ENCODE measurements at places on chromosomes 4 and X.

DNA sequence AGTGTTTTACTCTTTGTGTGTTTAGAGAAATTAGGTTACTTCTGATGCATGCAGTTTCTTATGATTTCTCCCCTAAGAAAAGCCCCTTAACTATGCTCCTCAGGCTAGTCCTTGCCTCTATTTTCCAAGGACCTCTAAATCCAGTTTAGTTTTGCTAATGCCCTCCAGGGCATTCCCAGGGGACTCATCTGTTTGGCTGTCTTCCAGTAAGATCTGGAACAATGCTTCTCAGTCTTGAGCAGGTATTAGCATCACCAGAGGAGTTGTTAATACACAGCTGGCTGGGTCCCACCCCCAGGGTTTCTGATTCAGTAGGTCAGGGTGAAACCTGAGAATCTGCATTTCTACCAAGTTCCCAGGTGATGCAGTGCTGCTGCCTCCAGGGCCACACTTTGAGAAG, 56.9 kb downstream of the OTC start:
- no peaks in the 10 kb centered on the region for H3K36me3 ChIP-seq
- H3K4me3 ChIP-seq, result no peak overlapping the region
- peaks cover 17% of the 10 kb centered on the region for H3K27me3 ChIP-seq
- DNase-seq, result no peak
- H3K27ac ChIP-seq, result no peak overlapping the region

DNA sequence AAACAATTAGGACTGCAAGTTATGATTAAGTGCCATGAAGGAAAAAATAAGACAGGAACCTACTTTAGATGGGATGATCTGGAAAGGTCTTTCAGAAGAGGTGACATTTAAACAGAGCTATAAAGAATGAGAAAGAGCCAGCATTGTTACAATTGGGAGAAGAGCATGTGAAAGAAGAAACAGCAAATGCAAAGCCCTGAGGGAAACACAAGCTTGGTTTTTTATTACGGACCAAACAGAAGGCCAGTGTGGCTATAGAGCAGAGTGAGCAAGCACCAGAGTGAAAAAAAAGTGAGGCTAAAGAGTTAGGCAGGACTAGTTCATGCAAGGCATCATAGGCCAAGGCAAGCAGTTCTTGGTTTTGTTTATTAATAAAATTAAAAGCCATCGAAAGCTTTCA, 175.6 kb downstream of the RBMX2 start:
- no peaks in the 10 kb centered on the region for H3K36me3 ChIP-seq
- H3K27ac ChIP-seq, result no peak overlapping the region
- H3K4me3 ChIP-seq, result no peak overlapping the region
- H3K4me1 ChIP-seq, result no peaks in the 10 kb centered on the region
- peaks cover 23% of the 10 kb centered on the region for H3K27me3 ChIP-seq

DNA sequence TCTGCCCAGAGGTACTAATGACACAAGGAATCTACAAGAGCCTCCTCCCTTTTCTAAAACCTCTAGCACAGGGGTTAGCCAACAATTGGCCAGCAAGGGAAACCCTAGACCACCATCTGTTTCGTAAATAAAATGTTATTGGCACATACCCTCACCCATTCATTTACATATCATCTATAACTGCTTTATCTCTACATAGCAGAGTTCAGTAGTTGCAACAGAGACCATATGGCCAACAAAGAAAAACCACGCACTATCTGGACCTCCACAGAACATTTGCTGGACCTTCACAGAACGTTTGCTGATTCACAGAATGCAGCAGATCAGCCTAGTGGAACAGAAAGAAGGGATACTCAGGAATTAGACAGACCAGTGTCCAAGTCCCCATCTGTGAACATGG, 9.4 kb downstream of the SLC2A9 start:
- H3K27me3 ChIP-seq, result peaks cover 37% of the 10 kb centered on the region
- H3K4me3 ChIP-seq, result no peak overlapping the region
- H3K36me3 ChIP-seq, result no peaks in the 10 kb centered on the region
- H3K4me1 ChIP-seq, result peaks cover 28% of the 10 kb centered on the region
- no peak for DNase-seq

GRCh38 chr4:138399081-138399480, 156.9 kb upstream of the SLC7A11 start:
- H3K27me3 ChIP-seq, result no peaks in the 10 kb centered on the region
- peaks cover 27% of the 10 kb centered on the region for H3K4me1 ChIP-seq
- H3K27ac ChIP-seq, result no peak overlapping the region
- no peak overlapping the region for H3K4me3 ChIP-seq
- no peaks in the 10 kb centered on the region for H3K36me3 ChIP-seq

DNA sequence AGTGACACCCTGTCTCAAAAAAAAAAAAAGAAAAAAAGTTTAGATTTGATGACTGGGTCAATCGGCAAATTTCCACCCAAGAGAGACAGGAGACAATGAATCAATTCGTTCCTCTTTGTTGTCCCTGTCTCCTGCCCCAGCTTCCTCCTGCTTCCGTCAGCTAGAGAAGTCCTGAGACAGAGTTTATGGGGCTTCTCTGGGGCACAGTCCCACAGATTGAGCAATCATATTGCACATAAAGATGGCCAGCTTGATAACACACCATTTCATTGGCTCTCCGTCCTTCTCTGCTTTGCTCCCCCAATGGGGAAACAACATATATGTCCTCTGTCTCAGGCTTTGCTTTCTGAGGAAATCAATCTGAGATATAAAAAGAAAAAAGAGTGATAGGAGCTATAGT, 78.4 kb upstream of the FUNDC1 start:
- no peak overlapping the region for H3K27ac ChIP-seq
- H3K27me3 ChIP-seq, result no peaks in the 10 kb centered on the region
- H3K4me1 ChIP-seq, result no peaks in the 10 kb centered on the region
- no peaks in the 10 kb centered on the region for H3K36me3 ChIP-seq

- no peaks in the 10 kb centered on the region for H3K27me3 ChIP-seq
- peaks cover 28% of the 10 kb centered on the region for H3K36me3 ChIP-seq
- no peak overlapping the region for H3K4me3 ChIP-seq
- peaks cover 73% of the 10 kb centered on the region for H3K4me1 ChIP-seq
Observed at GRCh38 chrX:132209527-132209926, 9.7 kb downstream of the RAP2C start.

- H3K4me3 ChIP-seq, result peak overlapping the region; percentile 87
- peaks cover 6% of the 10 kb centered on the region for H3K36me3 ChIP-seq
- no peak for DNase-seq
- peak overlapping the region; percentile 98 for H3K27ac ChIP-seq
- H3K4me1 ChIP-seq, result peaks cover 27% of the 10 kb centered on the region
Observed at GRCh38 chr4:153248641-153249198, 44.5 kb downstream of the TRIM2 start.

GRCh38 chr4:184250795-184251669, 33.4 kb upstream of the ENPP6 start:
- no peaks in the 10 kb centered on the region for H3K36me3 ChIP-seq
- H3K4me3 ChIP-seq, result no peak overlapping the region

DNA sequence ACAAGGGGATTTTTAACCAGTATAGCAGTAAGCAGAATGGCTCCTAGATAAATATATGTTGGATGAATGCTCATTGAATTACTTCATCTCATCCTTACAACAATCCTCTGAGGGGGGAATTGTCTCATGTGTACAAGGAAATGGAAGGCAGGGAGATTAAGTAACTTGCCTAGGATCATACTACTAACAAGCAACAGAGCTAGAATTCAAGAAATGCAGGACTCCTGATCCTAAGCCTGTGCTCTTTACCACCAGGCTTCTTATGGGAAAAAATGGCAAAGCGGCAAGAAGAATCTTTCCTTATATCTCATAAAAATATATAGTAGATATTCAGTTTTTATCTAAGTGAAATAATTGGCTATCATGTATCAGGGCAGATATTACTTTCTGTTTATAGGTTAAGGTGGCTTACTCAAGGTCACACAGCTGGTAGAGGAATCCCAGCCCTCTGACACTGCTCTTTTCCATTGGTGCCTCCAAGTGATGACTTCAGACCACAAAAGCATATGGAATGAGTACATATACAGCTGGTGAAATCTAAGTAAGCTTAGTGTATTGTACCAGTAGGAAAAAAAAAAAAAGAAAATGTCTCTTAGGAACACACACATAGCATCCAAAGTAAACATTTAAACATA, 2.1 kb downstream of the ABHD18 start:
- DNase-seq, result no peak
- no peak overlapping the region for H3K4me3 ChIP-seq
- H3K36me3 ChIP-seq, result peaks cover 4% of the 10 kb centered on the region
- H3K27me3 ChIP-seq, result no peaks in the 10 kb centered on the region

DNA sequence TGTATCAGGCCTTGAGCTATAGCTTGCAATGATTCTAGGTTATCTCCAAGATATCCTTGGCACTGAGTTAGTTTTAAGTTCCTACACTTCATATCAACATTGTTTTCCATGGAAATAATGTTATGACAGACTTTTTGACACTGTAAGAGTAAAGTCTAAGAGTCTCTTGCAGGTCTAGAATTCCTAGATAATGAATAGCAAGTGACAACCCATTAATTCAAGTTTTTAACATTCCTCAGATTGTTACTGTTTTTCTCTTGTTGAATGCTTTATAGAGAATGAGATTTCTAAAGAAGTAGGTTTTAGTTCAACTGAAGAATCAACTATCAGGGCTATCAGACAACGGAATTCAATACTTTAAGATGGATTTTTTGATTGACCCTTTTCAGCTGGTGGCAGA, 276.1 kb downstream of the PPP3CA start:
- DNase-seq, result no peak
- no peak overlapping the region for H3K4me3 ChIP-seq
- H3K36me3 ChIP-seq, result peaks cover 1% of the 10 kb centered on the region
- no peaks in the 10 kb centered on the region for H3K27me3 ChIP-seq
